ENCODE measurements at places on chromosomes 1 and 21. TPM values are rescaled to one million over a fixed set of nuclear protein-coding genes. Genes with fewer than 3 reads are reported as not detected.

GRCh38 chr1:160191756-160192155 is 1.4 kb downstream of the CASQ1 start:
- DNase-seq: no peak

- DNase-seq: no peak
Observed at GRCh38 chr21:45162115-45162514, 87.7 kb downstream of the ADARB1 start.

GRCh38 chr1:71621785-71622184 is 541.0 kb upstream of the ZRANB2 start:
- no peak for DNase-seq

DNA sequence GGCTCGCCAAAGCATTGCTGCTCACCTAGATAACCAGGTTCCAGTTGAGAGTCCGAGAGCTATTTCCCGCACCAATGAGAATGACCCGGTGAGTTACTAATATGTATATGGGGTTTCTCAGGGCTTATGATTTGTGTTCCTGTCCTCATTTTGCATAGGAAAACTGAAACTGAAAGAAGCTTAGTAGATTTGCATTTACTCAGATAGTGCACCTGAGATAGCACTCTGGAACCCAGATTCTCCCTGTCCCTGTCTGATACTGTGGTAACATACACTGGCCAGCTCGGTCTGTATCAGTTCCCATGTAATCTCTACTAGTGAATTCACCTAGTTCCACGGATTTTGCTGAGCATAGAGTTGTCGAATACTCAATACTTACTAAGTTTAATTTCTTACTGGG is 28.1 kb downstream of the DAP3 start:
- DNase-seq: peak; percentile 27

- DNase-seq: peak; percentile 64
Observed at GRCh38 chr1:31936278-31936980, 1.7 kb downstream of the PTP4A2 start.

GRCh38 chr1:231386466-231386865 is 35.6 kb downstream of the EGLN1 start:
- DNase-seq: no peak

GRCh38 chr21:45361033-45361997 is 43.6 kb upstream of the COL18A1 start:
- DNase-seq: no peak

- peak; percentile 36 for DNase-seq
Observed at GRCh38 chr1:87329051-87329525, 408 bp downstream of the LMO4 start.

DNA sequence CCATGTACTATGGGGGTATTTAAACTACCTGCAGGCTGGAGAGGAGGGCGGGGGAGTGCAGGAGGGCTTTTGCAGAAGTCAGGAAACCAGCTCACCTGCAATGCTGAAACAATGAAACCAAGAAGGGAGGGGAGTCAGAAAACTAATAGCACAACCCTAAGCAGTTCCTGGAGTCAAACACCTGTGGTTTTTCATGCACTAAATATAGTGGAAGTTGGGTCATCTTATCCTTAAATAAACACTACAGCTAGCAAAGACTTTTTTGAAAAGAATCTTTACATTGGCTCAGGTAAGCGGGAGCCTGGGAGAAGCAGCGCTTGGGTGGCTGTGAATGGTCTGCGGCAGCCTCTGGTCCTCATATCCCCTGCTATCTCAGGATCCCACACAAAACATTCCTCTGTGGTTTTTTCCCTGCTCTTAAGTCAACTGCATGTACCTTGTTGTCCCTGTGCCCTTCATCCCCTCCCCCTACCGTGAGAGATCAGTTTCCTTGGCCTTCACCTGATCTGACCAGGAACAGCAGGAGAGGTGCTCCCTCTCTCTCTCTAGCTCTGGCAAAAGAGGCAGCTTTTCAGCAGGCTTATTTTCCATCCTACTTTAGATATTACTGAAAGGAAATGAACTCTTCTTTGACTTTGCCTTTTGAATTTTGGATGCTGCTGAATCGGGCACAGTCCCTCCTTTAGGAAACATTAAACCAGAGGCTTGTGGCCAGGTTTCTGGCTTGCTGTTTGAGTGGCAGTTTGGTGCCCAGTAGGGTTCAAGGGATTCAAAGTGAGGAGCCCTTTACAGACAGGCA is 26.6 kb downstream of the TENT5C start:
- DNase-seq: no peak

DNA sequence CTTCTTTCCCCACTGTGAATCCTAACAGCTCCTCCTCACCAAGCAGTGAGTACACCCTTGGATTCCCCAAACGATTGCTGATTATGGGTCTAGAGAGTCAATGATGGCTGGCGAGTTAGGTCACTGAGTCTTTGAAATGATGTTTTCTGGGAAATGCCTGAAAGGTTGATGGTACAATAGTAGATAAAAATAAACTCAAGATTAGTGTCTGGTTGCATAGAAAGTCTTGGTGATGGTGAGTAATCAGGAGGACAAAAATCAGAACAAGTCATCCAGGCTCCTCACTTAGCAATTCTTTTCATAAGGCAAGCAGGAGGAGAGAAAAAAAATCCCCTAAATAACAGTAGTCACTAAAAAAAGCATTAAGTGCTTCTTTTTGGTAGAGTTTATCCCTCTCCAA is 22.6 kb downstream of the HLX start:
- DNase-seq: no peak

DNA sequence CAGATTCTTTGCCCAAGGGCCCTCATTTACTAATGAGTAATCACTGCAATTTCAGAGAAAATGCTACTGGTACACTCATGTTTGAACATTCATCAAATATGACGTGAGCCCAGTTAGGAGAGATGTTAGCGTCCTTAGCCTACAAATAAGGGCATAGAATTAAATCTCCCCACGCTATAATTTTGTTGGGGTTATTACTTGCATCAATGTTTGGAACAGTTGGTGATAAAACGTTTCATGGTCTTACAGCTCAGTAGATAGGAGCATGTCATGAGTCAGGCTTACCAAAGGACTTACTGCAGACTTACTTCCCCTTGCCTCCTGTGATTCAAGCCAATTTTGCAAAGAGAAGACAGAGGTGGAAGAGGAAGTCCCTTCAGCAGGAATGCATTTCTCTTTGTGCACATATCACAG is 304.0 kb downstream of the KIF26B start:
- no peak for DNase-seq

DNA sequence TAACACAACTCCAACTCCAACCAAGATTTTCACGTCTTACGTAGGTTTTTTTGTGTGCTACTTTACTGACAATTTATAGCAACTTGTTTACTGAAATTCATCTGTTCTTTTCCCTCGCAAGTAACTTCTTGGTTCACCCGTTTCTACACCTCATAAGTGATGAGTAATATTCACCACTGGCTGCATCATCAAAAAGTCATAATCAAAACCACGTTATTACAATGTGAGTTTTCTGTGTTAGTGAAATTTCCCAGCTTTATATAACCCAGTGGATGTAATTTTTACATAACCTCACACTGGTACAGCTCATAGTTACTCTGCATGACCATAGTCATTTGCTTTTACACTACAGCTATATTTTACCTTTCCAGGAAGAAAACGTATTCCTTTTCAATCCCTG is 401.1 kb upstream of the LYPLAL1 start:
- no peak for DNase-seq

DNA sequence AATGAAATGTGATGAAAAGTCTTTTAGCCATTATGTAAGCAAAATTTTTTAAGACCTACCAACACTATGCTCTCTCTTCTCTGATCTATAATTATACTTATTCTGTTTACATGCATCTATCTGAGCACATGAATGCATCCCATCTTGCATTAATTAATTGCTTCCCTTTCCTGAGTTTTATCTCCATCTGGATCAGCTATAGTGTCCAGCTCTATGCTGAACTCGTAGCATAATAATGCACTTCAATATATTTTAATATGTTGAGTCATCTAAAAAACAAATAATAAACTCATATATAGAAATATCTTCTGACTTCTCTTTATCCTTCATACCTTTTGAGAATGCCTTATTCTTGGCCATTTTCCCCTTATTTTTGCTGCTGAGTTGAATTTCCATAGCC is 1097.8 kb downstream of the TTLL7 start:
- no peak for DNase-seq

DNA sequence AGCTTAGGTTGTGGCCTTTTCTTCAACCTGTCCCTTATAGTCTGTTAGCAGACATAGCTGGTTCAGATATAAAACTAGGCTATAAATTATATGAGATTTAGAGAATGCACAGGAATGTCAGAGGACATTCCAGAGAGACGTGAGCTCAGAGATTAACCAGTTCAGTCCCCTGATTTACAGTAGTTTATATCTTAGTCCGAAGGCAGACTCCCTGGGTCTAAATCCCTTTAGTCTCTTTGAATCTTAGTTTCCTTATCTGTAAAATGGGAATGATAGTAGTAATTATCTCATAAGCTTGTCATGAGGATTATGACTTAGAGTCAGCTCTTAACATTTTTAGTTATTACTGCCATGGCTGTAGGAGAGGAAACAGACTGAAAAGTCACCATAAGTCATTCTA is 45.5 kb upstream of the PLXNA2 start:
- no peak for DNase-seq

DNA sequence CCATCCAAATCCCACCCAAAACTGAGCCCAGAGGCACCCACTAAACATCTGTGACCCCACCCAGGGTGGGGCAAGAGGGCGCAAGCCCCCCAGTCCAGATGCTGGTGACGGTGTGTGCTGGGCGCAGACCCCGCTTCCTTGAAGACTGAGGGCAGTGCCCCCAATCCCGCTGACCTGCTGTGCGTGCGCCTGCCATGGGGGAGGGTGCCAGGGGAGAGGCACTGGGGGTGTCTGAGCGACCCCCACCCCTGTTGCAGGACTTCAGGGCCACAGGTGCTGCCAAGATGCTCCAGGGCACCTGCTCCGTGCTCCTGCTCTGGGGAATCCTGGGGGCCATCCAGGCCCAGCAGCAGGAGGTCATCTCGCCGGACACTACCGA is 13.3 kb downstream of the COL6A2 start:
- no peak for DNase-seq

Gene NUDT4B
- polyA plus RNA-seq: 3.1 TPM

Gene SPRR4
- polyA plus RNA-seq: not detected

Gene SPRR2A
- 0.67 TPM for polyA plus RNA-seq

Gene SYT2
- polyA plus RNA-seq: not detected

Gene TCP10L
- polyA plus RNA-seq: 0.36 TPM

Gene CDCP2
- polyA plus RNA-seq: not detected

Gene ACP6
- 3.5 TPM for polyA plus RNA-seq

Gene ARHGAP30
- 5.4 TPM for polyA plus RNA-seq

Measured in small intestine (tissue), 16 donors.